ENCODE measurements at places on chromosomes 4 and X. TPM values are rescaled to one million over a fixed set of nuclear protein-coding genes. Genes with fewer than 3 reads are reported as not detected.

Gene LNX1
- 3.4 TPM for total RNA-seq

Gene NUDT10
- 0.19 TPM for total RNA-seq

Gene C4orf36
- total RNA-seq = not detected

Gene FGG
- not detected for total RNA-seq

Gene SPON2
- total RNA-seq = 13.4 TPM

Gene CLNK
- total RNA-seq = not detected

Gene FRG2
- not detected for total RNA-seq

Gene KLB
- not detected for total RNA-seq

Gene MAGEA12
- total RNA-seq = 115 TPM

Gene F8A3
- total RNA-seq = 2.3 TPM

Gene MND1
- 22.7 TPM for total RNA-seq

Gene USP51
- total RNA-seq = 0.05 TPM

Gene FOXR2
- total RNA-seq = 11.8 TPM

Gene AWAT2
- total RNA-seq = not detected

Measured in A375 (cell line).